GM12891 (cell line): ENCODE measurements at places on chromosomes 2 and 18.
A peak's percentile ranks its signal among the peaks of the same experiment; 100 is the strongest.

DNA sequence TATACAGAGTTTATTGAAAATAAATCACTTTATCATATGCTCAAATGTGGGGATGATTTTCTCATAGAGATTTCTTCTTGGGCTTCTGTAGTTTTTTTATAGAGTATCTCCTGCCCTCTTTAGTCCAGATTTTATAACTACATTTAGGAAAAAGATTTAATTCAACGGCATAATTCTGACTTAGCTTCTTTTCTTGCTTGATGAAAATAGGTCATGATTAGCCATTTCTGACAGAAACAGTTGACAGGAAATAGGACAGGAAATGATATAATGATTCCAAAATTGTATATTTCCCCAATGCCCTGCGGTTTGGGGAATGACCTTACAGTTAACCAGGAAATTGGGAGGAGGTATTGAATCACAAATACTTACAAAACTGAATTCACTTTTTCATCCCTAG lies 1531.9 kb upstream of the ACVR2A start:
- no peak for DNase-seq

GRCh38 chr2:47429795-47430194 lies 26.8 kb downstream of the MSH2 start:
- no peak for DNase-seq

- DNase-seq, result no peak
These were observed 72.7 kb downstream of the NYAP2 start for GRCh38 chr2:225472161-225472560.

- no peak for DNase-seq
These were observed 360.9 kb downstream of the PLCL1 start for GRCh38 chr2:198165289-198165688.

DNA sequence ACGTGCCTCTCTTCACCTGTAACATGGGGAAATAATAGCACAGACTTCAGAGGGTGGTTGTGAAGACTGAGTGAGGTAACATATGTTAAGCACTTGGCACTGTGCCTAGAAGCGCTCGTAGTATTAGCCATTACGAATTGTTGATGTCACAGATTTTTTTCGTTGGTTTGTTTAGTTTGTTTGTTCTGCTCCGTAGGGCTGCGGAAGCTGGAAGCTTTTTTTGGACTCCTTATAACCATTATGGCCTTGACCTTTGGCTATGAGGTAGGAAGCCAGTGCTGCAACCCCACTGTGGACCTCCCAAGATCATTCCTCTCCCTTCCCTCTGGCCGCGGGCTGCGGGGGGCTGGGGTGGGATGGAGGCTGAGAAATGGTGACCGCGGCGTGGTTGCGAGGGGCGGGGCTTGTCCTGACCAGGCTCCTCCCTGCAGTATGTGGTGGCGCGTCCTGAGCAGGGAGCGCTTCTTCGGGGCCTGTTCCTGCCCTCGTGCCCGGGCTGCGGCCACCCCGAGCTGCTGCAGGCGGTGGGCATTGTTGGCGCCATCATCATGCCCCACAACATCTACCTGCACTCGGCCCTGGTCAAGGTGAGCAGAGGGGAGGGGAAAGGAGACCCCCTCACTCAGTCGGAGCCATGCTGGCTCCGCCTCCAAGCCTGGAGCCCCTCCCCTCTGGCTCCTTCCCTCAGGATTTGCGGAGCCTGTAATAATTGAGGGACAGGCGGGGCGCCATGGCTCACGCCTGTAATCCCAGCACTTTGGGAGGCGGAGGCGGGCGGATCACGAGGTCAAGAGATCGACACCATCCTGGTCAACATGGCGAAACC lies 5.5 kb downstream of the SLC11A1 start:
- no peak for DNase-seq

GRCh38 chr2:114400890-114401289 lies 41.6 kb upstream of the DPP10 start:
- no peak for DNase-seq

DNA sequence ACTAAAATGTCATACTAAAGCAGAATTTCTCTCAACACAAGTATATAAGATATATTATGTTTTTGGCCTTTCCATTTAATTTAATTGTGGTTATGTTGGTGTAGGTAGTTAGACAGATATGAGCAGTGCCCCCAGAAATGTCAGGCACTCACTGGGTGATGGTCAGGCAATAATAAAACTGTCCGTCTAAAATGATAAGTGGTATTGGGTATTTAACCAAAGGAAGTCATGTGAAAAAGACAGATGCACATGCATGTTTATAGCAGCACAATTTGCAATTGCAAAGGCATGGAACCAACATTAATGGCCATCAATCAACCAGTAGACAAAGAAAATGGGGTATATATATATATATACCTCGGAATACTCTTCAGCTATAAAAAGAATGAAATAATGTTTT lies 936.6 kb upstream of the SLC39A10 start:
- DNase-seq, result no peak

DNA sequence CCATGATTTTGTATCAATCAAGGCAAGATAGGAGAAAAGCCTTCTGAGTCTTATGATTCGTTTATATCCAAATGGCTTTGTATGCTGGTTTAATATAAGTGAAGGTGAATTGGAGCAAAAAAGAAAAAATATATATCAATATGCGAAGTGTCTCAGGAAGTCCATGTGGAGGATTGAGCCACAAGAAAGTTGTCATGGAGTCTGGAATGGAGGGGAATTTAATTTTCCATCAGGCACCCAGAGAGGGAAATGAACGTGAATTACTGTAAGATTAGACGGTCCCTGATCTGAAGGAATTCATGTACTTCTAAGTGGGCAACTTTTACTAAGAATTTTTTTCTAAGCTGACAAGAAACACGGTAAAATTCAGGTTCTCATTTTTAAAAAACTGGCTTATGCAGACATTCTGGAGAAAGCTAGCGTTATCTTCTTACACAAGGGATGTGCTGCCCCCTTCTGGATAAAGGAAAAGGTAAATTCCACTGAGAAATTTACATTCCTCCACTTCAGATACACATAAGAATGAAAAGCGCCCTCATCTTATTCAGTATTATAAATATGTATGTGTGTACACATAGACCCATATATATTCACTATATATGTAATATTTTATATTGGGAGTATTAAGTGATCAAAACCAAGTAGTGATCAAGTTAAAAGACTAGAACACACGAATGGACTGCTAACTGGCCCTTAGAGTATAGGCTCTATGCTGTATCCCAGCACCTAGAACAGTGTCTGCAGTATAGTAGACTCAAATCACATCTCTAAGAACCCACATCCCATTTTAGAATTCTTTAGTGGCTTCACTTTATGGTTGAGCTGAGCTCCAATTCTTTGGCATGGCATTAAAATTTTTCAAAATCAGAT lies 289.0 kb upstream of the TFPI start:
- no peak for DNase-seq

GRCh38 chr2:65294701-65295100 lies 67.1 kb downstream of the ACTR2 start:
- no peak for DNase-seq

DNA sequence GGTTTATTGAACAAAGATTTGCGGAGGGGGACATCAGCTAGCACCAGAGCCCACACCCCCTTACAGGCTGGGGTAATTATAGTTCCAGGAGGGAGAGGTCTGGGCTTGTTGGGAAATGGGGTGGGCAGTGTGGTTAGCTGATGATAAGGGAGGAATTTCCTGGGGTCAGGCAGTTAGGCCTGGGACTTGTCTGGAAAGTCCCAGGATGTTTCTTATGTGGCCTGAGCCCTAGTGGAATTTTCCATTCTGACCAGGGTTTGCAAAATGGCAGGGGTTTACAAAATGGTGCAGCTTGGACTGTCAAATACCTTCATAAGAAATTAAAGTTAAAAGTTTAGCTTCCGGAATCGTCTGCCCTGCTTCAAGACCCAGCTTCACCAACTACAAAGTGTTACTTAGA lies 199.1 kb downstream of the FBXO15 start:
- DNase-seq, result no peak

GRCh38 chr2:127293748-127294562 lies at the start of gene ERCC3:
ERCC3 (minus strand) TSS chr2:127294144; CDS start chr2:127294081, 63 bp downstream.
- DNase-seq, result peak; percentile 94

GRCh38 chr18:70334728-70335329 lies 46.0 kb downstream of the SOCS6 start:
- no peak for DNase-seq

DNA sequence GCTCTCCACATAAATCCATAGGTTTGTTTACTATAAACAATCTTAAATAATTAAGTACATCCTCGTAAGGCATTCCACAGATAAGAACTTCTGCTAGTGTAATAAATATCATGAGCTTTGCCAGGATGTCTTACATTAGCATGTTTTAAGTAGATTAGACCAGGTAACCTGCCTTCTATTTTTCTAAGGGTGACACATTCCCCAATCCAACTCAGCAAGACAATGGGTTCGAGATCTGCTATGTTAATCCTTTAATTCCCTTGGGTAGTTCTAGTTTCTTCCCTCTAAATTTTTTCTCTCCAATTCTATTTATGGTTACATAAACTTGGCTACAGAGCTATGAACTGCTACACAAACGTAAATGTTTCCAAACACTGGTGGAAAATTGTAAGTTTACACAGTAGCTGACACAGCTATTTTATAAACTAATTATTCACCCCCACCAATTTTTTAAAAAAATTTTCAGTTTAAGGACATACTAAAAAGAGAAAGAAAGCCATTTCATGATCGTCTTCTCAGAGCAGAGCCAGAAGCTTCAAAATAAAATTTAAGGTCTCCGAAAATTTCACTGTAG lies 386.5 kb upstream of the SLC39A10 start:
- no peak for DNase-seq

DNA sequence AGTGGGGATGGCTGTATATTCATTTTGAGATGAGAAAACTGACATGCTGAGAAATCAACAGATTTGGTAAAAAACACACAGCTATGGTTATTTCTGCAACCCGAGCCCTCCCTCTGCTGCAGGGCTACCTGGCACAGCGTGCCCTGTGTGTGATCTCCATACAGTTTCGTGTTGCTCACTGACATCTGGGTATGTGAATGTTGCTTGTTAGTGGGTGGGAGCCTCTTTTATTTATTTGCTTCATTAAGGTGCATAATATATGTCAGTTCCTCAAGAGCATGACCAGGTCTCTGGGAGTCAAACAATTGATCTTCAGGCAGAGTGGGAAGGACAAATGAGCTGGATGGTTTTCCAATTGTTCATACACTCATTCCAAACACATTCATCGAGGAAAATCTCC lies 139.1 kb upstream of the FHL2 start:
- no peak for DNase-seq

GRCh38 chr2:218002845-218003180 lies at the start of gene TNS1:
TNS1 (minus strand) TSS chr2:218002995; CDS start chr2:218002872, 123 bp downstream.
- no peak for DNase-seq

DNA sequence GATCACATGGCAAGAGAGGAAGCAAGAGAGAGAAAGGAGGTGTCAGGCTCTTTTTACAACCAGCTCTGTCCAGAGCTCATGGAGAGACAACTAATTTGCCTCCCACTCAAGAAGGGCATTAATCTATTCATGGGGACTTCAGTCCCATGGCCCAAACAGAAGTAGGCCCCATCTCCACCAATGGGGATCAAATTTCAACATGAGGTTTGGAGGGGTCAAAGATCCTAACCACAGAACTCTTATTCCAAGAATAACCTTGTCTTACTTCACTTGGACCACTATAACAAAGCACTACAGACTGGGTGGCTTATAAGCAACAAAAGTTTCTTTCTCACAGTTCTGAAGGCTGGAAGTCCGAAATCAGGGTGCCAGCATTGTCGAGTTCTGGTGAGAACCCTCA lies 31.8 kb downstream of the GRB14 start:
- DNase-seq, result no peak

- no peak for DNase-seq
These were observed 494.2 kb upstream of the SPHKAP start for GRCh38 chr2:228675646-228676045.

GRCh38 chr18:23300231-23300805 lies 152.8 kb upstream of the RIOK3 start:
- DNase-seq, result no peak

- no peak for DNase-seq
These were observed 208.1 kb downstream of the IKZF2 start for GRCh38 chr2:212943351-212943750.

- DNase-seq, result no peak
These were observed 59.4 kb downstream of the STK39 start for GRCh38 chr2:168188002-168188401.

- DNase-seq, result no peak
These were observed 93.0 kb upstream of the CTDP1 start for GRCh38 chr18:79586436-79587225.

DNA sequence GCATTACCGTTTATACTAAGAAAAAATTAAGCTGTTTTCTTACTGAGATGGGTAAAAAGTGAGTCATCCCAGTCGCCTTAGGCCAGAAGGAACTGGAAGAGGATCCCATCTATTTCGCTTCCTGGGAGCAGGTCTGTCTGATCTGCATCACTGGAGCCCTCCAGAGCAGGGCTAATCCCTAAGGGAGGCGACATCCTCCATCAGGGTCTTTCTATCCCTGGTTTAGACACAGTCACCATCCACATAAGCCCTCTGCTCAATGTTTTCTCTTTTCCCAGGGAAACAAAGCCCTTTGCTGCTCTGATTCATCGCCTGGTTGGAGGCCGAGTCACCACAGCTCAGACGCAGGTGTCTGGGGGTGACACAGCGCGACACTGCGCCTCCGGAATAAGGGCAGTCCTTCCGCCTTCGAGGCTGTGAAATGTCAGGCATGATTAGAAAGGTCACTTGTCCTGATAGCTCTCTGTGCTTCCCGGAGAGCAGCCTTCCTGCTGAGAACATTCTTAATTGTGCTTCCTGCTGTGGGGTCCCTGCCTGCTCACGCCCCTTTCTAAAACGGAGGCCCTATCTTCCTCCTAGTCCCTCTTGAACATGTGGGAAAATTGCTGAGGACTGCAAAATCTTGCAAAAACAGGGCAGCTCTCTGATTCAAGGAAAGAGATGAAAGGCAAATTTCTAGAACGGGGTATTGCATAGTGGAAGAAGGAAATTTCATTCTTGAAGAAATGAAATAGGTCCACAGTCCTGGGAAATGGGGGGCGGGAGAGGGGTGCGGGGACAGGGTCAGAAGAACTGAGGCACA lies 56.3 kb downstream of the MARCHF4 start:
- no peak for DNase-seq

- DNase-seq, result no peak
These were observed 811.6 kb downstream of the BCL11A start for GRCh38 chr2:59741840-59742239.

DNA sequence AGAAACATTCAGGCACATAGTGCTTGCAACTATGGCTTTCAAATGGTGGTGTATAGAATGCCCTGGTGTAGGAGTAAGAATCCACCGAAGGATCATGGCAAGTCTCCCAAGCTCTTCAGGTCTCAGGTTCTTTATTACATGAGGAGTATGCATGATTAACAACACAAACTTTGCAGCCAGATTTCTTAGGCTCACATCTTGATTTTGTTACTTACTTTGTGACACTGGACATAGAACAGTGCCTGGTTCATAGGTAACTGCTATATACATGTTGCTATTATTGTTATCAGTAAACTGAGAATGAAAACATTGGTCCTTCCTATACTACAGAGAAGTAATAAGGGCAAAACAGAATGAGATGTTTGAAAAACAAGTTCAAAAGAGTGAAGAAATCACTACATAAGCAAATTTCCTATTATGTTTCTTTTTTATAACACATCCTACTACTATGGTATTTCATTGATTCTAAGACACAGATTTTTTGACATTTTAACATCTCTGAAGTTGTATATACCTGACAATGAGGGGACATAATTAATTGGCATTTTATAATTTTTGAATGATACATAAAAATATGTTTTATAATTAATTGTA lies 284.9 kb downstream of the C1D start:
- DNase-seq, result no peak

- no peak for DNase-seq
These were observed 277.8 kb upstream of the CNTNAP5 start for GRCh38 chr2:123747326-123747725.

- DNase-seq, result no peak
These were observed 20.2 kb downstream of the INPP4A start for GRCh38 chr2:98464772-98465310.

GRCh38 chr2:233940376-233941276 lies 23.5 kb downstream of the TRPM8 start:
- no peak for DNase-seq
